ENCODE measurements at places on chromosomes 5 and 9. TPM values are rescaled to one million over a fixed set of nuclear protein-coding genes. Genes with fewer than 3 reads are reported as not detected.

DNA sequence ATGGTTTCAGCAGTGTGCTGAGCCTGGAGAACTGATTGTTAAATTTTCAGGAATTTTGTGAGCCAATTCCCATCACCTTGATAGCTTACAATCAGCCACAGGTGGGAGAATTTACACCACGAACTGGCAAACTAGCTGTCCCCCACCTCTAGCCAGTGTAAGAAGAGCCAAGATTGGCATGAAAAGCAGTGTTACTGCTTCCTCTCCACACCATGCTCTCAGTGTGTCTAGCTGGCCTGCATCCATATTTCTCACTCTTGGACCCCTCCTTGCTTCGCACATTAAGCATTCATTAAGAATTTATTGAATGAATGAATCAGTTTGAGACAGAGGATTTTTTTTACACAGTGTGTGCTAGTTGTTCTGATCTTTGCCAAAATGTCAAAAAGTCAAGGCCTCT lies 36.7 kb upstream of the MAN2A1 start:
- DNase-seq = no peak

DNA sequence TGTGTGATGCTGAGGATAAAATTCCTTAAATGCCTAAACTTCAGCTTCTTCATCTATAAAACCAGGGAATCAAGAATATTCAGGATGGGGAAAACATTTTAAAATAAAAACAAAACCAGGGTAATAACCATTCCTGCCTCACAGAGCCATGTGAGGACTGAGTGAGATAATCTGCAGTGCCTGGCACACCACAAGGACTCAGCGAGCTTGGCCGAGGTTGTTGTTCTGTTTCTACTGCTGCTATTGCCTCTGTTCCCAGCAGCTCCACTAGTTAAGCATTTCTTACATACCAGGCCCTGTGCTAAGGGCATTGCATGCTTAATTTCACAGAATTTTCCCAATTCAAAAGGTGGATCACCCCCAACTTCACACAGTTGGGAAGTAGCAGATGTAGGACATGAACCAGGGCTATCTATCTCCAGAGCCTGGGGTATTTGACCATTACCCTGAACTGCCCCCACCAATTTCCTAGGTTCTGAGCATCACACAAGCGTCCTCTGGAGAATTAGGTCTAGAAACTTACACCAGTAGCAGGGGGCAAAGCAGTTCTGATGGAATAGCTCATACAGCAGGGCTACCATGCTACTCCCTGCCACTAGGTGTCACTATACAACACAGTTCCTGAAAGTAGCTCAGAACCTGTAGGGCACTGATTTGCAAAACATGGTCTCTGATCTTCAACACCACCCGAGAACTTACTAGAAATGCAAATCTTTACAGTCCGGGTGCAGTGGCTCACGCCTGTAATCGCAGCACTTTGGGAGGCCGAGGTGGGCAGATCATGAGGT lies 74.3 kb downstream of the LRSAM1 start:
- no peak for DNase-seq

- no peak for DNase-seq
These were observed 254.3 kb upstream of the KLF9 start for GRCh38 chr9:70668751-70669150.

DNA sequence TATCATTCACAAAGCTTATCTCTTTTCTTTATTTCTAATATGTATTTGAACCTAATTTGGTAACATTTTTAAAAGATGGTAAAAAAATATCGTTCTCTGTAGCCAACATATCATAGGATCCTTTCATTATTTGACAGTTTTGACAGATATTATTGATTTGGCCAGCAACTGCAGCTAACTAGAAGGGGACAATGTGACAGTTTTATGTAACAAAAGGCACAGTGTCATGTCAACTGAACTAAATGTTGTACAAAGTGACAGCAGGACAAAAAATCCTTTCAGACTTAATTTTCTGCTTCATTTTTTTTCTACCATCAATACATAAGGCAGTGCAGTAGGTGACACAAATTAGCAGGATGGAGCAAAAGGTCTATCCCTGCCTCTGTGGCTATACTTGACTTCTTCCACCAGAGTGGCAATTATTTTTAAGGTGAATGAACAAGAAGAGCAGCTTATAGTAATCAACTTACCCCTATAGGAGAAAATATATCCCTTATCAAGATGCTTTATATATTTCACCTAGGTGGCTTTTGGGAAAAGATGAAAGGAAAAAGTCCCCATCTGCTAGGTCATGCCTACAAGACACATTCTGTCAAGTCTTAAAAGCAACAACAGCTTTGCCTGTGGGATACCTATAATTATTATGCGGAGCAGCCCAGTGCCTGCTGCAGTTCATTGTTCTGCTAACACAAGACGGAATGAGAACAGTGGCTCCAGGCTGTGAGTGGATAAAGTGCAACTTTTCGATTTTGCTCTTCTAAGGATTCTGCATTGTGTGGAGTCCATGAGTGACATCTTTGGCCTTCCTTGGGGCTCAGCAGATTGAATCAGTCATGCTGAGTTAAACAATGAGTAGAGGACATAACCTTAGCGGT lies 694.9 kb downstream of the ISL1 start:
- no peak for DNase-seq

- DNase-seq = no peak
These were observed 5.4 kb upstream of the TIFAB start for GRCh38 chr5:135457424-135458071.

GRCh38 chr5:139004374-139005307 lies 129.5 kb upstream of the LRRTM2 start:
- no peak for DNase-seq

DNA sequence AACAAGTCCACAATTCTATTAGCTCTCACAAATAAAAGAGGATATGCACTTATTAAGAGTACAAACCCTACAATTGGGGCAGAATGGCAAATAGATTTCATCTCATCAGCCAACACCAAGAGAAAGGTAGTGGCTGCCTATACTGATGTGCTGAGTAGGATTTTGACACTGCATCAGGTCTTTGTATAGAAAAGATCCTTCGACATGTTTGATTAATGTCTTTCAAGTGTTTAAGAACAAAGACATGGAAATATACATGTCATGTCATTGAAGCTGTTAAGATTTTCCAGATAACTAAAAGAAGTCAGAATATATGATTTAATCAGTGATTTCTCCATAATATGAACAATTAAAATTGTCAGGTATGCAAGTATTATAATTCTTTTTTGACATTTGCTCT lies 238.7 kb upstream of the GRAMD2B start:
- no peak for DNase-seq

ARL10 gene
- 8.2 TPM for total RNA-seq

NME5 gene
- total RNA-seq = 7.0 TPM

GPRIN1 gene
- total RNA-seq = 2.1 TPM
